ENCODE measurements at places on chromosomes 3 and 15.

- DNase-seq = no peak
Measured at GRCh38 chr3:8648909-8649741, 4.5 kb upstream of the SSUH2 start.

GRCh38 chr3:98027085-98027446 lies 8.0 kb downstream of the GABRR3 start:
- DNase-seq = no peak

- DNase-seq = no peak
Measured at GRCh38 chr15:68284616-68285258, 7.2 kb downstream of the FEM1B start.

DNA sequence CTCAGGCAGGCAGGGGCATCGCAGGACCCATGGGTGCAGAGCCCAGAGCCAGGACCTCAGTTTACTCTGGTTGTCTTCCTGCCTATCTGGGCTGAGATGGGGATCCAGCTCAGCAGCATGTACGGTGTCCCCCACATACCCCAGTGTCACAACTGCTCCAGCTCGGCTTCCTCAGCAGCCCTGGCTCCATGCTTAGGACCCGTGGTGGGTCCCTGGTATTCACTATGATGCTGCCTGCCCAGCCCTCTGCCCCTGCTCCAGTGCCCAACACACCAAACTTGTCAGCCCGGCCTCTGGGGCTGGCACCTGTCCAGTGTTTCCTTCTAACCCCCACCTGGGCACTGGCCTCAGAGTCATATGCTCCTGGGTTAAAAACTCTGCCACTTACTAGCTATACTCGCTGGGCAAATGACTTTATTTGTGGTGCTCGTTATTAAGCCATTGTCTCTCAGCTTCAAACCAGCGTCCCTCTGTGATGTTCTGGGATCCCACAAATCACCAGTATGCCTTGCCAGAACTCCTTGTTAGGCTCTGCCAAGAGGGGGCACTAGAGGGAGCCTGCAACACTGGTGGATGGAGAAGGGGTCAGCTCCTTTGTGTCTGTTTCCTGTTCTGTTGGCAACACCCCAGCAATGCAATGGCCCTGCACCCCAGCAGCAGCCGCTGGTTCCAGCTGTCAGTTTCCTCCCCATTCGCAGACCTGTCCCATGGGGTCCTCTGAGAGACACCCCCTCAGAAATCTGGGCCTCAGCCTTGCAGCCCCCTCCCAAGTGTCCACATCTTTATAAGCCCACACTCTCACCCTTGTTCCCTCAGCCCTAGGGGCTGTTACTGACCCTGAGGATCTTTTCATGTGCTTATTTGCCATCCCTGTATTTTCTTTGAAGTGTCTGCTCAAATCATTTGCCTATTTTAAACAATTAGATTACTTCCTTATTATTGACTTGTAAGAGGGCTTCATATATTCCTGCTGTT lies 24.1 kb upstream of the MRPS22 start:
- no peak for DNase-seq

DNA sequence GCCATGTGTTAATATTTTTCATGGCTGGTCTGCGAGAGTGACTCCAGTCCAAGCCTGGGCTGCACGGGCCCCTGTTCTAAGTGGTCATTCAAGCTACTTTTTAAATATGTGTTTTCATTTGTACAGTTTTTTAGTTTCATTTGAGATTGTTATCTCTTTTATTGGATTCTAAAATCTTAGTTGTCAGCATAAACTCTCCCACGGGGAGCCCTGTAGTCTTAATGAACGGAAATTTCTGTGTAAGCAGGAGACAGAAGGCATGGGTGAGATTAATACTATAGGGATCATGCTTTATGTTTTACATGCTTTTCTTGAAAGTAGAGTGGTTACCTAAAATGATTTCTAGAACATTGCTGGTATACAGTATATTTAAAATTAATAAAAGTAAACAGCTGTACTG lies 373.1 kb upstream of the SLCO3A1 start:
- DNase-seq = no peak

DNA sequence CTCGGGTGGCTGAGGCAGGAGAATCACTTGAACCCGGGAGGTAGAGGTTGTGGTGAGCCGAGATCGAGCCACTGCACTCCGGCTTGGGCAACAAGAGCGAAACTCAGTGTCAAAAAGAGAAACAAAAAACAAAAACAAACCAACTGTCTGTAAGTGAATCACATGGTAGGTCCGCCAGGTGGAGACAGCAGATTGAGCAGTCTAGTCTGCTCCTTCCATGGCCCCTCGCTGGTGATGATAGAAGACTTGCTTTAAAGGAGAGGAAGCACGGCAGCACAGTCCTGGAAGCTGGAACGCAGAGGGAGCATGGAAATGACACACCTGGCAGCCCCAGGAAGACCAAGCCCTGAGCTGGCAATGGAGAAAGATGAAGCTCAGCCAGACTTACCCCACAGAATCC lies 31.4 kb upstream of the MGLL start:
- no peak for DNase-seq

DNA sequence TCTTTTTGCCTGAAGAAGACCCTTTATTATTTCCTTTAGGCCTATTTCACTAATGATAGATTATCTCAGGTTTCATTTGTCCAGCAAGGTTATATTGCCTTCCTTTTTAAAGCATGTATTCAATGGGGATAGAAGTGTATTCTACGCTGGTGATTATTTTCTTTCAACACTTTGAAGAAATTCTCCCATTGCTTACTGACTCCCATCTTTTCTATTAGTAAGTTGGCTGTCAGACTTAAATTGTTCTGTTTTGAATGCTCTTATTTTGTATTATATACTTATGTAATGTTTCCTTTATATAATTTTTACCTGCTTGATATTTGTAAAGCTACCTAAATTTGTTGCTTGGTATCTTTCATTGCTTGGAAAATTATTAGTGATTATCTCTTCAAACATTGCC lies 445.1 kb upstream of the RASGRP1 start:
- no peak for DNase-seq

GRCh38 chr15:81454024-81454423 lies 80.0 kb upstream of the TMC3 start:
- no peak for DNase-seq

GRCh38 chr3:31671451-31671850 lies 138.7 kb downstream of the STT3B start:
- DNase-seq = no peak

GRCh38 chr3:169494982-169495381 lies 168.5 kb downstream of the MECOM start:
- no peak for DNase-seq

DNA sequence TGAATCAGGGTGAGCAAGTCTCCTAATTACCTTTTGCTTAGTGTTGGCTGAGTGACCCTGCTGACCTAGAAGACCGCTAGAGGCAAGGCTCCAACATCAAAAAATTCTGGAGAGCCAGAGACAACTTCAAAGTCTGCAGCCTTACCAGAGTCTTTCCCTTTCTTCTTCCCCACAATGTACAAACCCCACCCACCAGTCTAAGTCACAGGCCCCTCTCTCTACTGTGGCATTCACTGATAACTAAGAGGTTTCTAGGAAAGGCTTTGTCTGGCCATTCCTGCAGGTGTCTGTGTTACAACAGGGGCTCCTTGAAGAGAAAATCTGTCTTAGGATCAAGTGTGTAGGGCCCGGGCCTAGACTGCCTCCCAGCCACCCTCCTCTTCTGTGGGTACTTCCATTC lies 525 bp downstream of the MYH15 start:
- DNase-seq = no peak

Measured in heart right ventricle (tissue), 16 donors.